Temporal lobe (tissue), 4 donors: ENCODE measurements at places on chromosomes 3 and 15. TPM values are rescaled to one million over a fixed set of nuclear protein-coding genes. Genes with fewer than 3 reads are reported as not detected.

Gene ACKR4
- under 0.01 TPM for total RNA-seq

Gene SLC38A3
- total RNA-seq = 5.4 TPM

Gene PARL
- total RNA-seq = 17.7 TPM

Gene B3GNT5
- total RNA-seq = 12.3 TPM

Gene PPP1R2
- 43.0 TPM for total RNA-seq

Gene C3orf49
- not detected for total RNA-seq

Gene GNB4
- 106 TPM for total RNA-seq

Gene FANCD2OS
- not detected for total RNA-seq

Gene CD200R1
- total RNA-seq = 0.25 TPM

Gene P2RY14
- total RNA-seq = 0.74 TPM

Gene HRG
- not detected for total RNA-seq

Gene SH3GL3
- 129 TPM for total RNA-seq
